Lung (tissue), 17 donors: ENCODE measurements at places on chromosomes 1 and 21.
A peak's percentile ranks its signal among the peaks of the same experiment; 100 is the strongest.

DNA sequence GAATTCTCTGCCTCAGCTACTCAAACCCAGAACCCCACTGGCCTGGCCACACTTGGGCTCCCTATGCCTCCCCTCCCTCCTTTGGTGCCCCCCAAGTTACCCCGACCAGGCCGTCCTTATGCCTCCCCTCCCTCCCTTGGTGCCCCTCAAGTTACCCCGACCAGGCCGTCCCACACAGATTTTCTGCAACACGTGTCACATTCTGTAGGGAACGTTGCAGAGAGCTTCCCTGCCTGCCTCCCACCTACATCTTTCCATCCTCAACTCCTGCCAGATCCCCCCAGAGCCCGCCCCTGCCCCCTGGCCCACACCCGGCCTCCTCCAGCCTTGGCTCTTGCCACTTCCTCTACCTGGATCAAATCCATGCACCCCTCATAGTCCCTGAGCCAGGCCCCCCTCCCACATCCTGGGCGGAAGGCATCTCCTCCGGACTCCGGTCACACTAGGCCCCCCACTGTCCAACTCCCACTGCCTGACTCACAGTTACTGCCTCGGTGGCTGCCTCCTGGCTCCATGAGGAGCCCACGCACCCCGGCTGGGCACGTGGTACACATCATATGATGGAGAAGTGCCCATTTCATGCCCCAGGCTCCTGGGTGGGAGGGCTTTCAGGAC, 41.2 kb downstream of the KCNAB2 start:
- no peak for DNase-seq

- DNase-seq: peak; percentile 55
Observed at GRCh38 chr1:9107136-9107535, 21.8 kb downstream of the GPR157 start.

DNA sequence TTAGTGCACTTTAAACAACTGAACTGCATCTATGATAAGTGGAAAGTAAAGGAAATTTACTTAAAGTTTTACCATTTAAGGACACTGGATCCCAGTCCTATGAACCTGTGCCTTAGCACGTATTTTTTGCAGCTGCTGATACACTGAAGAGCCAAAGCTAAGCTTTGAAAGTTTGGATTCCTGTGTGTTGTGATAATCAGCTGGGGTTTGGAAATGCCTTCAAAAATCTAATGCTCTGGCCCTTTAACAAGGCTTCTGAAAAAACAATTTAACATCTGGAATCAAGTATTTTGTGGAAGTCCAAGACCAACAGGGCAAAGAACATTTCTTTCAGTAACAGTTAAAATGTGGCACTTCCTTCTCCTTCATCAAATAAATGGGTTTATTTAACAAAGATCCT, 51.8 kb downstream of the DDAH1 start:
- DNase-seq: no peak

DNA sequence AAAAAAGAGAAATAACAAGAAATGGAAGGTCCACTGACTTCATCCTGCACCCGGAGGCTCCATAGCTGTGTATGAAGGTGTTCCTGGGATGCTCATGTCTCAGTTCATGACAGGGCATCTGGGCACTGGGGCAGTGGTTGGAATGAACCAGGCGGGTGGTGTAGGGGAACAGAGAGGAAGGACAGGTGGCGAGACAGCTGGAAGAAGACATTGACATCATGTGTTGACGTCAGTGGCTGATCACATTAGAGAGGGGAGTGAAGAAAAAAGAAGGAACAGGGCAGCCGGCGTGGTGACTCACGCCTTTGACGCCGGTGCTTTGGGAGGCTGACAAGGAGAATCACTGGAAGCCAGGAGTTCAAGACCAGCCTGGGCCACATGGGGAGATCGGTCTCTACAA, 50.1 kb downstream of the HUNK start:
- no peak for DNase-seq

GRCh38 chr1:182527680-182528079, 61.4 kb downstream of the RNASEL start:
- DNase-seq: no peak

DNA sequence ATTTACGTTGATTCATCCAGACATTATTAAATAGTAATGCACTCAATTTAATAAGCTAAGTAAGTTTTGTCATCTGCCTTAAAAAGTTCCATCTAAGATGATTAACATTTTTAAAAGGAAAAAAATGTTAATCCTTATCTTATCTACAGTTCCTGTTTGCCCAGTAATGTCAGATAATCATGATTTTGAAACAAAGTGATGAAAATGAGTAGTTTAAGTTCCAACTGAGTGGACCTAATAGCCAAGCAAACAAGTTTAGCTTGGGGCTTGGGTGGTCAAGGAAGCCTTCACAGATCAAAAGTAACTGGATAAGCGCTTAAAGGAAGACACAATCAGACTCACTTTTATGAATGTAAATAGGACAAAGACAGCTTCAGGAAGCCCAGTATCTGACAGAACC, 40.5 kb upstream of the JAK1 start:
- no peak for DNase-seq

DNA sequence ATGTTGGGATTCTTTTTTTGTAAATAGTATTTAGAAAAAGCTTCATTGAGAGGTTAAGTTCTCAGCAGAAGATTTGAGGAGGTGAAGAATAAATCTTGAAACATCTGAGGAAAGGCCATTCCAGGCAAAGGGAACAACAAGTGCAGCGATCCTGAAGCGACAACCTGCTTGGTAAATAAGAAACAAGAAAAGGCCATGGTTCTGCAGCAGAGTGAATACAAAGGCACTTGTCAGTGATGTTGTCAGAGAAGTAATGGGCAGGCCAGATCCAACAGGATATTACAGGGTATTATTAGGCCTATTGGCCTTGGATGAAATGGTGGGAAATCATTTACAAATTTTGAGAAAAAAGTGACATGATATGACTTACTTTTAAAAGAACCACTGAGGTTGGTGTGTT, 960.0 kb downstream of the PLA2G4A start:
- no peak for DNase-seq

DNA sequence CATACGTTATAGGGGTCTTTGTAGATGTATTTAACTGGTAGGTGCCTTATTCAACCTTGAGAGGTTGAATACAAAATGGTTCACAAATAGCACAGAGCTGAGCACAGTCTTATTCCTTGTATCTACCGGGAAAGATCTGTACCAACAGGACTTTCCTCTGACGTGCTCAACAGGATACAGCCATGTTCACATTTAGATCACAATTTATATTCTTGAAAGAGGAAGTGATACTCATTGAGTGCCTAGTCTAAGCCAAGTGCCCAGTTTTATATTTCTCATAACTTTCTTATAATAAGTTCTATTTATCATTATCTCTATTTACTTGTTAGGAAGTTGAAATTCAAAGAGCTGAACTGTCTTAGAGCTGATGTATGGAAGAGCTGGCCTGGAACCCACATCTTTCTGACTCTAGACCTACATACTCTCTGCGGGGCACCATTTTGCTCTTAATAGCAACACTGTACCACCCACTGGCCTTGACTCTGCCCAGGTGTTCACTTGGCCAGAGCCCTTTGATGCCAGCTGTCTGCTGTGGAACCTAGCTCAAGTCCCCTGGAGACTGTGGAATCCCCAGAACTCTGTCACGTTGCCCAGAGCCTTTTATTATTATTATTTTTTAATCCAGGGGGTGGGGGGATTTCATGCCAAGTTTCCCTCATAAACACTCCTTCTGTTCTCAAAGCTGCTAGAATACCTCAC, 156.2 kb downstream of the TPR start:
- DNase-seq: no peak

DNA sequence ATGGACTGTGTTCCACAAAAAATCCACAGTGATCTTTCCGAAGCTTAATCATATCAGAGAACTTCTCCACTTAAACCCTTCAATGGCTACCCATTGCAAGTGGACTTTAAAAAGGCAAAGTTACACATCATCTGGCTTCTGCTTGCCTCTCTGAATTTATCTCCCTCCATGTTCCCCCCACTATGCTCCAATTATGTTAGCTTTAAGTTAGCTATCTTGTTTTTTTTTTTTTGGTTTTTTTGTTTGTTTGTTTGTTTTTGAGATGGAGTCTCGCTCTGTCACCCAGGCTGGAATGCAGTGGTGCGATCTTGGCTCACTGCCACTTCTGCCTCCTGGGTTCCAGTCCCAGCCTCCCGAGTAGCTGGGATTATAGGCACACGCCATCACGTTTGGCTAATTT, 166.4 kb upstream of the ADGRL2 start:
- DNase-seq: no peak

DNA sequence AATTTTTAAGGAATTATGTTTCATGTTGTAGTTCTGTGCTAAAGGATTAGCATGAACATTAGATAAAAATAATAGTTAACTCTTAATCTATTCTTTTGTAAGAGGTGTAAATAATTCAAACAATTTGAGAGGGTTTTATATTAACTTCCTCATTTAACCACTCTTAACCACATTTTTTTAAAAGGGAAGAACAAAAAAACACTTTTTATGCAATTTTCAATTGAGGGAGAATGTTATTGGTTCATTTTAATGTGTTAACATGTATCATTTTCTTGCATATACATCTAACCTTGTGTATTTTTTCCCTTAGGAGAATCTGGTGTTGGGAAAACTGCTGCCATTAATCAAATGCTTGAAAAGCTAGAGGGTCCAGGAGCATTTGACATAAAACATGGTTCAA, 169.0 kb downstream of the LBR start:
- DNase-seq: no peak
